ENCODE measurements at places on chromosomes 4 and X. TPM values are rescaled to one million over a fixed set of nuclear protein-coding genes. Genes with fewer than 3 reads are reported as not detected.

AGA gene
- 32.3 TPM for total RNA-seq

- DNase-seq, result no peak
These were observed 6.5 kb downstream of the RPL39 start for GRCh38 chrX:119784747-119785446.

DNA sequence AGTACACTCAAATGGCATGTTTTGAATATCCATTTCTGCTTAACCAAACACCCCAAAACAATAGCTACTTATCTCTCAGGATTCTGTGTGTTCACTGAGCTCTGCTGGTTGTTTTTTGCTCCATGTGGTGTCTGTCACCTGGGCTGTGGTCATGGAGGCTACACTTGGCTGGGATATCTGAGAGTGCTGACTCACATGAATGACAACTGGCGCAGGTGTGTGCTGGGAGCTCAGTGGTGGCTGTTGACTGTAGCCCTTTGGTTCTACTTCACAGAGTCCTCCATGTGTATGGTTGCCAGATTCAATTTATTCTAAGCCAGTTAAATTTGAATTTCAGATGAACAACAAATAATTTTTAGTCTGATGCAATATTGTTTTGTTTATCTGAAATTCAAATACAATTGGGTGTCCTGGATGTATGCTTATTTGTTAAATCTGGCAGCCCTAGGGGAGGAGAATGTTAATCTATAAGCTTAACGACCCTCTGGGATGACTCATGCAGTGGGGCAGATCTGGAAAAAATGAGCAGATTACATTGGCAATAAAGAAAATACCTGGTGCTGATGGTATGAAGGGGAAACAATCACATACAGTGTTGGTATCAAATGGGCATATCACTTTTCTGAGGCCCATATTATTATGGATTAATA is 28.2 kb upstream of the TCEAL4 start:
- no peak for DNase-seq

DNA sequence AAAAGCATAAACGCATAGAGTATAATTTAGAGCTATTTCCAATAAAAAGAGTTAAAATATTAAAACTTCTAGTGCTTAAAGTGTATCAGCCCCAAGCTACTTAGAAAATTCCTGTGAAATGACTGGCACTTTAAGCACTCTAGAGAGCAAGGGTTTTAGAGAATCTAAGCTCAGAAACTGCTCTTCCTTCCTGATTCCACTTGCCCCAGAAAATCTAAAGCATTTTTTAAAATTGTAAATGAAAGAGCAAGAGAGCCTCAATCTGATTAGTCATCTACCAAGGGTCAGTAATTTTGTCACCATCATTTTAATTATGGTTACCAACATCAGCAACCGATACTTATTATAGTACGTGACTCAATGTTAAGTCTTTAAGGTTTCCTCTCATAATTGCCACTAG is 25.0 kb downstream of the CTPS2 start:
- peak; percentile 77 for DNase-seq

SORCS2 gene
- 0.78 TPM for total RNA-seq

GRCh38 chr4:1777822-1778641 is 15.1 kb upstream of the FGFR3 start:
- peak; percentile 88 for DNase-seq

All from A172 (cell line).